AG09319 (cell line): ENCODE measurements at places on chromosomes 1 and 21.

GRCh38 chr1:164333387-164333786 is 225.6 kb upstream of the PBX1 start:
- DNase-seq, result no peak

DNA sequence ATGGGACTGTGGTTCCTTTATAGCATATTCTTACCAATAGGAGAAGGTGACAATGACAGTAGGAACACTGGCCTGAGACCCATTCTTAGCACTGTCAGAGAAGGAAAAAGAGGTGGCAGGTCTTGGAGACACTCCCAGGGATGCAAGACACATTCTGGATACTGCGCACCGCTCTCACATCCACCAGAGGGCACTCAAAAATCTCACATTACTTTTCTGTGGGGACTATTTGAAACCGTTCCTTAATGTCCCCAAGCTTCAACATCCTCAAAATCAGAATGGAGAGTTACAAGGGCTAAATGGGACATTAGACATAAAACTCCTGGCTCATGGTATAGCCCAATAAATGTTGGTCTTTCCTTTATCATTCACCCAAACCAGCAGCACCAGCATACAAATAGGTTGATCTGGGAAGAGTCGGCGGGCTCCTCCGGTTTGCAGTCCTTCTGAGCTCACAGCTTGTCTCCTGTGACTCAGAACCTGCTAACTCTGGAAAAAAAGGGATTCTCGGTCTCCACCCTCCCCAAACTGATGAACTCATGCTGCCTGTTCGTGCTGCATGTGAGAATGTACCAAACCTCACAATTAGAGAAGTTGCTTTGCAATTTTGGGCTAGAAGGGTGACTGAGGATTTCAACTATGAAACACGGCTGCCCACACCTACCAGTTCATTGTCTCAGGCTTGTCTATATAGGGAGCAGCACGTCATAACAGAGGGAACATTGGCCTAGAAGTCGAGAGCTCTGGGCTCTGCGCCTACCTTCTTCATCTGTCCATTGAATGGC is 40.2 kb downstream of the IL12RB2 start:
- peak; percentile 29 for DNase-seq

- DNase-seq, result no peak
Observed at GRCh38 chr1:109185990-109186732, 27.6 kb upstream of the SARS1 start.

GRCh38 chr1:172394811-172395210 is 25.7 kb upstream of the C1orf105 start:
- DNase-seq, result no peak

- no peak for DNase-seq
Observed at GRCh38 chr1:44630116-44630515, 44.2 kb downstream of the TMEM53 start.

- DNase-seq, result no peak
Observed at GRCh38 chr21:38506661-38507281, 8.5 kb upstream of the ERG start.
